NCI-H1105 (cell line): ENCODE measurements at places on chromosomes 1 and 21.

DNA sequence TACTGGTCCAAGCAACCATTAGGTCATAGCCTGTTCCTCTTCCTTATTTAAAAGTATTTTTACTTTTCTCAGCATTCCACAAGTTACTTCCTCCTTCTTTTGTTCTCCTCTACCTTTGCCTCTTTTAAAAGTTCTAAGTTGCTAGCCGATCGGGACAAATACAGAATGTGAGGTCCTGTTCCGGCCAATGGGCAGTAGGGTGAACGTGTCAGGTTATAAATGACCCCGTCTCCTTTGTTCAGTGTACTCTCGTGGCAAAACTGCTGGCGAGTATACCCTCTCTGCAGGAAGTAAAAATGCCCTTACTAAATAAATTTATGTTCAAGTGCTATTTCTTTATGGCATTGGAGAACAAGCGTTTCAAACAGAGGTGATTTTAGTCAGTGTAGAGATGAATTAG is 2.5 kb downstream of the ADCY10 start:
- no peak for DNase-seq

DNA sequence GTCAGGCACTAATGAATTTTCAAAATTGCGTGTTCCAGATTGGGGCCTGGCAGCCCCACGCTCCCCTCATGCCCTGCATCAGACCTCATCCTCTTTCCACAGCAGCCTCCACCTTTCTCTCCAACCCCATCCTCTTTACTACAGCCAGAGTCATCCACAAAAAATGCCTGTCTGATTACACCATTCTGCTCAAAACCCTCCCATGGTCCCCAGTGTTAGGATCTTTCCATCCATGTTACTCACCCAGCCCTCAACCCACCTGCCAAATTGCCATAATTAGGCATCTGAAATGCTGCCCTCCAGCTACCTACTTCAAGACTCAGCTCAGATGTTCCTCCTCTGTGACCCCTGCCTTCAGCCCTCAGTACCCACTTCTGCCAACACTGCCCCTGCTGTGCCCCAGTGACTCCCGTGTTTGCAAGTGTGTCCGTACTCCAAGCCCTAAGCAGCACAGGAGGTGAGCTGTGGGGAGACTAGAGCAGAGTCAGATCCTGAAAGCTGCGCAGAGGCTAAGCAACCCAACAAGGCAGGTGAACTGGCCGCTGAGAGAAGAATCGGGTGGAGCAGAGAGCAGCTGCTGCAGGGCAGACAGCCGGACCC is 715 bp upstream of the ARTN start:
- peak; percentile 31 for DNase-seq

DNA sequence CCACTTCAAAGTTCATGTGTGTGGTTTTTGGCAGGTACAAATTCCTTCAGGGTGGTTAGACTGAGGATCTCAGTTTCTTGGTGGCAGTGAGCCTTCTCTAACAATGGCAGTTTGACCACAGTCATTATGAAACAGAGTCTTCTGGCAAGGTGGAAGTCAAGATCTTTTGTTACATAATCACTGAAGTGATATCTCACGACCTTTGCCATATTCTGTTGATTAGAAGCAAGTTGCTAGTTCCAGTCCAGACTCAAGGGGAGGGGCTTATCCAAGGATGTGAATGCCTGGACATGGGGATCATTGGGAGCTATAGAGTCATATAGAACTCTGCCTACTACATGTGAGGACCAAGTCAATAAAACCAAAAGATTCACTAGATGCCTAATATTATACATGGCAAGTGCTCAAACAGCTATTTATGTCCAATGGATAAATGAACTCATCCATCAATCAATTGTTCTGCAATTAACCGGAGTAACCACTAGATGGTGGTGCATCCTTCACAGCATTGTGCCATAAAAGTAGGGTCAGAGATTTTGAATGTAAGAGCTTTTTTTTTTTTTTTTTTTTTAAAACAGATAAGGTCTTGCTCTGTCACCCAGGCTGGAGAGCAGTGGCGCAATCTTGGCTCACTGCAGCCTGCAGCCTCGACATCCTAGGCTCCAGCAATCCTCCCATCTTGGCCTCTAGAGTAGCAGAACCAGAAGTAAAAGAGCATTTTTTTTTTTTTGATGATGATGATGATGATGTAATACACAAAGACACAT is 131.9 kb downstream of the CRB1 start:
- DNase-seq, result peak; percentile 12

- no peak for DNase-seq
Observed at GRCh38 chr1:15425958-15426357, 12.3 kb upstream of the CTRC start.

GRCh38 chr1:93658188-93658587 is 23.4 kb downstream of the BCAR3 start:
- DNase-seq, result no peak

- DNase-seq, result no peak
Observed at GRCh38 chr1:28933277-28933676, 18.9 kb downstream of the EPB41 start.

DNA sequence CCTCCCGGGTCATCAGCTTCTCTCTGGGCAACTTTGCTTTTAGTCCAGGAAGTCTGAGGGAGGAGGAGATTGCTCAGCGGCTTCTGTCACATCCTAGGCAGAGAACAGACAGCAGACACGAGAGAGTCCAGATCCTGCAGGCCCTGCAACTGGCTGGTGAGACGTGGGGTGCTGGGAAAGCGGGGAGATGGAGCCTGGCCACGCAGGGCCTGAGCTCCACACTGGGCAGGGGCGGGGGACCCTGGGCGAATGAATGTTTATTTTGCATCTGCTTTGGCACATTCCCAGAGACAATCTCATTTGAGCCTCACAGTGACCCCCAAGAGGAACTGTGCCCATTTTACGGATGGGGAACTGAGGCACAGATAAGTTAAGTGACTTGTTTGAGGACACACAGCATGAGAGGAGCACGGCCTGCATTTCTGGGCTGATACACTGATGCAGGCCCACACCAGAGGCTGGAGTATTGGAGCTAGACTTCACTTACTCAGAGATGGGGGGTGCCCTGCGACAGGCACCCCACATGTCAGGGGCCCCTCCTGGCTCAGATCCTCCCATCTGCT is 9.6 kb downstream of the C1orf167 start:
- no peak for DNase-seq

DNA sequence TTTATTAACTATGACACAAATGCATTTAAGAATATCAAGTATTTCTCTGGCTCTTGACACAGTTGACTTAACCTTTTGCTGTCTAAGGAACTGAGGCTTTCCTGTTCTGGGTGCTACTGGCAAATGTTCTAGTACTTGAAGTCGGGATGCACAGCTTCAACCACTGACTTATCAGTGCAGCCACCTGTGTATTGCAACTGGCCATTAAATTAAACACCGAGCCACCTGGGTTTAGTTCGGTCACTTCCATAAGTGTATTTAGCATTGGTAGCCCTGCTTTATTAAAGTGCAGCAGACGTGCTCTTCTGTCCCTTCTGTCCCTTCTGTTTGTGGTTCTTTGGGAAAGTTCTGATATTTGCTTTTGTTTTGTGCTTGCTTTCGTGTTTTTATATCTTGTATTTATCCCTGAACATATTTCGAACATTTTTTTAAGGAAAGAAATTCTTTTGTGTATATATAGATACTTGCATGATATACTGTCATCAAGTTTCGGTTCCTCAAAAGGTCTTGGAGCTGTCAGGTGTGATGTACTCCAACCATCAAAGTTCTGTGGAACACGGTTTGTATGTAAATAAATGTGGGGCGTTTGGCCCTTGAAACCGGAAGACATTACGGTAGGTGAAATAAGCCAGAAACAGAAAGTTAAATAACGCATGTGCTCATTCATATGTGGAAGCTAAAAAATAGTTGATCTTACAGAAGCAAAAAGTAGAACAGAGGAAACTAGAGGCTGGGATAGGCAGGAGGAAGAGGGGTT is 297.9 kb upstream of the GREM2 start:
- no peak for DNase-seq

GRCh38 chr1:79151006-79151796 is 144.7 kb upstream of the ADGRL4 start:
- DNase-seq, result no peak

DNA sequence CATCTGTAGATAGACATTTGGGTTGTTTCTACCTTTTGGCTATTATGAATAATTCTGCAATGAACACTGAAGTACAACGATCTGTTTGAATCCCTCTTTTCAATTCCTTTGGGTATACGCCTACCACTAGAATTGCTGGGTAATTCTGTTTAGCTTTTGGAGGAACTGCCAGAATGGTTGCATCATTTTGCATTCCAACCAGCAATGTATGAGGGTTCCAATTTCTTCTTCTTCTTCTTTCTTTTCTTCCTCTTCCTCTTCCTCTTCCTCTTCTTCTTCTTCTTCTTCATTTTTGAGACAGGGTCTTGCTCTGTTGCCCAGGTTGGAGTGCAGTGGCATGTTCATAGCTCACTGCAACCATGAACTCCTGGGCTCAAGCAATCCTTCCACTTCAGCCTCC is 13.8 kb upstream of the THEM5 start:
- no peak for DNase-seq

DNA sequence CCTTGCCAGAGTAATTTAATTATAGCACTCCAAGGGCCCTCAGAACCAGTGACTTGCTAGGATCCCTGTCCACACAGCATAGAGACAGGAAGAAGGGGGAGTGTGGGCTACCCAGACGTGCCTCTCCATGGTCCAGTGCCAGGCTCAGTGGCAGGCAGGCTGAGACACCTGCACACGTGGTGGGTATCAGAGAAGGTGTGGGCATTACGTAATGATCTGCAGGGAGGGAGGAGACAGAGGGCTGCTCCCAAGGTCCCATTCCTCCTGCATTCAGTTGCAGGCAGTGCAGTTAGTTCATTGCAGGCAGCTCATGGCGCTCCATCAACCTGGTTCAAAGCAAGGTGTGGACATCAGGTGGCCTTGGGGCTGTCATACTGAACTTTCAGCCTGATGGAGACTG is 49.9 kb downstream of the C8B start:
- DNase-seq, result no peak

DNA sequence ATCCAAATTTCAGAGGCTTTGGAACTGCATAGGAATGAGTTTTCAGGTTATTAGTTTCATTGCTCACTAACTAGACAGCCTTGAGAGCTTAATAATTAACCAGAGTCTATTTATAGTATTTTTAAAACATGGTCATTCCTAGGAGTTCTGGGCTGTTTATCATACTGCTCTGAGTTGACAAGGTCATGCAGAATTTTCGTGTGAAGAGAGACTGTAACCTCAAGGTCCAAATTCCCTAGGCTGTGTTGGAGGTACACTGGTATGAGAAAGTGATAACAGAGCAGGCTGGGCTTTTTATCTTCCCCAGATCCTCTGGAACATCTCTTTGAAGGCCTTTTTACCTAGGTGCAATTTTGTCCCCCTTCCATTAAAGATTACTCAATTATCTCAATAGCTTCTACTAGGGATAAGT is 736.3 kb downstream of the LTN1 start:
- no peak for DNase-seq

- DNase-seq, result no peak
Observed at GRCh38 chr1:67571406-67571805, 113.6 kb upstream of the GADD45A start.

DNA sequence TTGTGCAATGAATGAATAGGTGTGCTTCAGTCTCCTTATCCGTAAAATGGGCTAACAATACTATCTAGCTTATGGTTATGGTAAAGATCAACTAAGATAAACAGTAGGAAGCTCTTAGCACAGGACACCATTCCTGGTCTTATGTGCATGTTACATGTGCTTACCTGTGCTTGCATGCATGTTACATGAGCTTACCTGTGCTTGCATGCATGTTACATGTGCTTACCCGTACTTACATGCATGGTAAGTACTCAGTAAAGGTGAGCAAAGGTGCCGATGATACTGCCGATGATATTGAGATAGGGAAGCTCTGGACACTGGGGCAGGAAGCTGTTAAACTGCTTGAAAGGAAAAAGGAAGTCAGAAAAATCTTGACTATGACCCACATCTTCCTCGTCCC is 211.0 kb upstream of the USP24 start:
- no peak for DNase-seq

DNA sequence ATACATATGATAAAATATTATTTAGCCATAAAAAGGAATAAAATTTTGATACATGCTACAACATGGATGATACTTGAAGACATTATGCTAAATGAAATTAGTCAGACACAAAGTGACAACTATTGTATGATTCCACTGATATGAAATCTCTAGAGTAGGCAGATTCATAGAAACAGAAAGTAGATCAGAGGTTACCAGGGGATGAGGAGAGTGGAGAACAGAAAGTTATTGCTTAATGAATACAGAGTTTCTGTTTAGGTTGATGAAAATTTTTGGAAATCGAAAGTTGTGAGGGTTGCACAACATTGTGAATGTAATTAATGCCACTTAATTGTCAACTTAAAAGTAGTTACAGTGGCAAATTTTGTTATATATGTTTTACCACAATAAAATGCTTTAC is 315.7 kb upstream of the USP25 start:
- DNase-seq, result no peak

DNA sequence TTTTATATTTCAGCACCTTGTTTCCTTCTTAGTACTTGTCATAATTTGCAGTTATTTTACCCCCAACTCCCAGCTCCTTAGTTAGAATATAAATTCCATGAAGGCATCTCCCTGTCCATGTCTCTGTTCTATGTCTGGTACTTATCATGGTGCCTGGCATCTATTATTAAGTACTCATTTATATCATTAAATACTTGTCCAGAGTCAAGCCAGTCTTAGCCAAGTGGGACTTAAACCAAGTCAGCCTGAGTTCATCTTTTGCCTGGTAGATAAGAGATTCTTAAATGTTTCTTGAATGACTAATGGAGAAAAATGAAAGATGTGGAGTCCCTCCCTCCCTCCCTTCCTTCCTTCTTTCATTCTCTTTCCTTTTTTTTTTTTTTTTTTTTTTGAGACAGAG is 9.4 kb downstream of the SLC25A44 start:
- DNase-seq, result no peak

GRCh38 chr1:58441699-58442098 is 104.8 kb downstream of the OMA1 start:
- no peak for DNase-seq

DNA sequence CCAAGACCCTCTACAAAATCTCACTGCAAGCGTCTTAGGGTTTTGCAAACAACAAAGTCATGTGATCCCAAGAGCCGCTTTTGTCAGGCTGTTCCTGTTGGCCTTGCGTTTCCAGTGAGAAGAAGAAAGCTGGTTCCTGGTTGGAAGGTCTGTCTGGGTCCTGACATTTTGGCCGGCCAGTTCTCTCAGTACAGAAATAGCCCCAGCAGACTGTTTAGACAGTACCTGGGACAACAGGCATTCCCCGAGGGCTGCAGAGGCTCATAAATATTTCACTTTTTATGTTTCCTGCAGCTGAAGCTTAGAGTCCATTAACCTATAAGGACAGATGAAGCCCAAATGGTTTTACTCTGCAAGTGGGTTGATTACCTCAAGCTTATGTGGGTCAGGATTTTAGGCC is 8.6 kb downstream of the GPR137B start:
- DNase-seq, result no peak

- no peak for DNase-seq
Observed at GRCh38 chr1:30450148-30450817, 273.1 kb downstream of the MATN1 start.

GRCh38 chr1:6508154-6508815 is 16.8 kb upstream of the PLEKHG5 start:
- DNase-seq, result no peak

DNA sequence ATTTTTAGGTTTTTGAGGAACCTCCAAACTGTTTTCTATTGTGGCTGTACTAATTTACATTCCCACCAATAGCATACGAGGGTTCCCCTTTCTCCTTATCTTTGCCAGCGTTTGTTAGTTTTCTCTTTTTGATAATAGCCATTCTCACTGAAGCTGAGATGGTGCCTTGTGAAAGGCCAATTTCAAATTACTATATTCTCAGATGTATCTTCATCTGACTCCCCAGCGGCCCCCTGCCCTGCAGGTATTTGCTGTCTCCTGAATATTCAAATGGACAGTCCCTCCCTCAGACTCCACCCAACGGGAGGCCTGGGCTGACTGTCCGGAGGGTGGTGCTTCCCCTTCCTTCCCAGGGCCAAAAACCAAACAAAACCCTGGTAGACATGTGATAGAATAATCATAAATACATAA is 33.5 kb upstream of the TARBP1 start:
- DNase-seq, result no peak
